H1 (cell line): ENCODE measurements at places on chromosomes 13 and 19. TPM values are rescaled to one million over a fixed set of nuclear protein-coding genes. Genes with fewer than 3 reads are reported as not detected.
A peak's percentile ranks its signal among the peaks of the same experiment; 100 is the strongest.

The DOCK6 gene
- 25.5 and 48.4 TPM in 2 replicates for polyA plus RNA-seq

DNA sequence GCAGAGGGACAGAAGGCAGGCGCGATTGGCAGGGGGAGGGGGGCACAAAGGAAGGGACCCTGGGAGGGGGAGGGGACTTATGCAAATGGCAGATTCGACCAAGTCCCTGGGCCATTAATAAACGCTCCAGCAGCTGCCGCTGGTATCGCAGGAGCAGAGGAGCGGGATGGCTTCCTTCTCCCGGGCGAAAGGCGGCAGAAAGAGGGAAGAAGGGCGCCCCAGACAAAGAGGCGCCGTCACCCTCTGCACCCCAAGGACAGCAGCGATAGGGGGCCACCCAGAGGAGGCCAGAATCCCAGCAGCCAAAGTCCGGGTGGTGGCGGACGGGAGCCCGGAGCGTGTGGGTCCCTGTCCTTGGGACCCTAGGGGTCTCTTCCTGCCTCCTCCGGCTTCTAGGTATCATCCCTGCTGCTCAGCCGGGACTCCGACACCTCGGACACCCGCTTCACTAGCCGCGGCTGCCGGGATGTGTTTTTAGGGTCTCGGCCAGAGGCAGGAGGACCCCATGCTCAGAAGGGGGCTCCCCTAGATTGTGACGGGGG, 1.9 kb downstream of the PTPRS start:
- DNase-seq, result peak; percentile 29

DNA sequence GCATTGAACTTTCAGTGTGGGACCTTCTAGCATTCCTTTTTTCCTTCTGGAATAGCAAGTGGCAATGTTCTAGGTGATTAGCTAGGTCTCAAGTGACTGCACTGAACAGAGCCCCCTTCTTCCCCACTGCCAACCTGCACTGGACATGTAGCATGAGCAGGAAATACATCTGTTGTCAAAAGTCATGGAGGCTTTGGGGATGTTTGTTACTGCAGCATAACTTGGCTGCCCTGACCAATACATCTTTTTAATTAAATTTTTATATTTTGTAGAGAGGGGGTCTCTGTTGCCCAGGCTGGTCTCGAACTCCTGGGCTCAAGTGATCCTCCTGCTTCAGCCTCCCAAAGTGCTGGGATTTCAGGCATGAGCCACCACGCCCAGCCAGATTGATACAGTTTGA, 163.6 kb downstream of the CACNA1A start:
- DNase-seq, result no peak

The CACNA1A gene
- 10.7 and 12.8 TPM in 2 replicates for polyA plus RNA-seq

The GRIK5 gene
- 17.8 and 25.3 TPM in 2 replicates for polyA plus RNA-seq
